Skeletal muscle cell (primary cell): ENCODE measurements at places on chromosomes 2 and 18.

GRCh38 chr2:14363137-14363536 lies 269.4 kb upstream of the LRATD1 start:
- no peak for DNase-seq

DNA sequence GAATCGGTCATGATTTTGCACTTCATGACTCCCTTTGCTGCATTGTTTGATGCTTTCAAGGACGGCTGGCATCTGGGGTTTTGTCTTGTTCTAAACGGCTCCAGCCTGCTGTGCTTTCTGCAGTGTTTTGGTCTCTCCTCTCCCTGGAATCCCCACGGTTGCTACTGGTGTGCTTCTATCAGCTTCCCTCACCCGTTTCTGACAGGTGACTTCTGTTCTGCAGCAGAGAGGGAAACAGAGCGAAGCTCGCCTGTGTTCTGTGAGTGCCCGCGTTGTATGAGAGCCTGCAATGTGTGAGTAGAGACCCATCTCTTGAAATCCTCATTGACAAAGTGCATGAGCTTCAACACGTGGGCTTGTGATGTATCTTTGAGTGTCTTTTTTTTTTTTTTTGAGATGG lies 102.8 kb downstream of the DCDC2C start:
- DNase-seq, result no peak

GRCh38 chr2:62550461-62550860 lies 44.5 kb upstream of the TMEM17 start:
- no peak for DNase-seq

GRCh38 chr2:216206821-216207220 lies 97.7 kb downstream of the XRCC5 start:
- no peak for DNase-seq

GRCh38 chr2:226184940-226185615 lies 614.5 kb downstream of the IRS1 start:
- DNase-seq, result peak; percentile 29

GRCh38 chr2:230956827-230957755 lies 32.0 kb upstream of the GPR55 start:
- peak; percentile 14 for DNase-seq

DNA sequence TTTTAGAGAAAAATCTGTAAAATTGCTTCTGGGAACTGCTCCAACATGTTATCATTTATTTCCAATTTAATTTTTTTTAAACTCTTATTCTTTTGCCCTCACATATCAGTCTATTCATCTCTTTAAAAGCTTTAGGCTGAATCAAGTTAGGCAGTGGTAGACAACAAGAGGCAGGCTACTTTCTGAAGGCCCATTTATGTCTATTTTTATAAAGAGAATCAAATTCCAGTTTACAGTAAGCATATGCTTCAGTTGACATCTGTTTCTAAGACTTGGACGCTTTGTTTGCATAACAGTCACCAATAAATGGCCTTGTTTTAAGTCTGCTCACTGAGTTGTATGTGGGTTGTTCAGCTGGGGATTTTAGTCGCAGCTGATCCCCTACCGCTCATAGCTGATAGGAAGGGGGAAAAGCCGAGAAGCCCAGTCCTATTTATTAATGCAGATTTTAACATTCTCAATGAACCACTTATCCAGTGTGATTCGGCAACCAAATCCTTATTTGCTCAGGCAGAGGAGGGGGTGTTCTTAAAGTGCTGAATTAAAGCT lies 260.4 kb upstream of the SIX3 start:
- no peak for DNase-seq
